ENCODE measurements at places on chromosomes 11 and 22.

GRCh38 chr11:93024369-93024768, 54.9 kb downstream of the MTNR1B start:
- DNase-seq = no peak

- DNase-seq = peak; percentile 73
These were observed 21.7 kb downstream of the WNT11 start for GRCh38 chr11:76184551-76184993.

DNA sequence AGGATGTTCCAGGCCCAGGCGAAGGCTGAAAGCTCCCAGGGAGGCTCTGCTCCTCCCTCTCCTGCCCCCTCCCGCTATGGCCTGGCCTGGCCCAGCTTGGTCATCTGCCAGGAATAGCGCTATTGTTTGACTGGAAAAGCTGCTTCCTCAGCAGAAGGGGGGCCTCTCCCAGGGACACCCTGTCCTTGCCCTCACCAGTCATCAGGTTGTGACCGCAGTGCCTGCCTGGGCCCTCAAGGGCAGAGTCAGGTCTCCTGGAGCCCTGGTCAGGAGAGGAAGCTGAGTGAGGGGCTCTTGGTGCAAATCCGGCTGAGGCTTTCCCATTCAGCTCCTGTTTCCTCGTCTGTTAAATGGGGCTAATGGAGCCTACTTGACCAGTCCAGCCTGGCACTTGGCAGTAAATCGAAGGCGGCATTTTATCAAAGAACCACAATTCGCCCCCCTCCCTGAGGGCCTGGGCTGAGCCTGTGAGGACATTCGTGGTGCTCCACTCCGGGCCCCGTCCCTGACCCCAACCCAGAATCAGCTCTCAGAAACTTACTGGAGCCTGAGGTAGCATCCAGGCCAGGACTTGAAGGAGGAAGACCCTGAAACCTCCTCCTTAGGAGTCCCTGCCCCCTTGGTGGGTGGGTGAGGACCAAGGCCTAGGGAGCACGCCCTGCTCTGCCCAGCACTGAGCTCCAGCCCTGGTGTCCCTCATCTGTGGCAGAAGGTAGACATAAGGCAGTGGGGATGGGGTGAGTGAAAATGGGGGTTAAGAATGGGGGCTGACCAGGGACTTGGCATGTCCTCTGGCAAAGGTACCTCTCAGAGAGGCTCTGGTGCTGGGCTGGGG, 2.0 kb upstream of the CASTOR1 start:
- DNase-seq = no peak

GRCh38 chr11:104033134-104033533, 3.3 kb upstream of the DDI1 start:
- peak; percentile 88 for DNase-seq

GRCh38 chr11:26578998-26579661, 7.1 kb upstream of the MUC15 start:
- DNase-seq = peak; percentile 31

GRCh38 chr22:40300884-40301672, 45.2 kb upstream of the ADSL start:
- no peak for DNase-seq

GRCh38 chr11:44340656-44341055, 30.7 kb upstream of the ALX4 start:
- DNase-seq = no peak

DNA sequence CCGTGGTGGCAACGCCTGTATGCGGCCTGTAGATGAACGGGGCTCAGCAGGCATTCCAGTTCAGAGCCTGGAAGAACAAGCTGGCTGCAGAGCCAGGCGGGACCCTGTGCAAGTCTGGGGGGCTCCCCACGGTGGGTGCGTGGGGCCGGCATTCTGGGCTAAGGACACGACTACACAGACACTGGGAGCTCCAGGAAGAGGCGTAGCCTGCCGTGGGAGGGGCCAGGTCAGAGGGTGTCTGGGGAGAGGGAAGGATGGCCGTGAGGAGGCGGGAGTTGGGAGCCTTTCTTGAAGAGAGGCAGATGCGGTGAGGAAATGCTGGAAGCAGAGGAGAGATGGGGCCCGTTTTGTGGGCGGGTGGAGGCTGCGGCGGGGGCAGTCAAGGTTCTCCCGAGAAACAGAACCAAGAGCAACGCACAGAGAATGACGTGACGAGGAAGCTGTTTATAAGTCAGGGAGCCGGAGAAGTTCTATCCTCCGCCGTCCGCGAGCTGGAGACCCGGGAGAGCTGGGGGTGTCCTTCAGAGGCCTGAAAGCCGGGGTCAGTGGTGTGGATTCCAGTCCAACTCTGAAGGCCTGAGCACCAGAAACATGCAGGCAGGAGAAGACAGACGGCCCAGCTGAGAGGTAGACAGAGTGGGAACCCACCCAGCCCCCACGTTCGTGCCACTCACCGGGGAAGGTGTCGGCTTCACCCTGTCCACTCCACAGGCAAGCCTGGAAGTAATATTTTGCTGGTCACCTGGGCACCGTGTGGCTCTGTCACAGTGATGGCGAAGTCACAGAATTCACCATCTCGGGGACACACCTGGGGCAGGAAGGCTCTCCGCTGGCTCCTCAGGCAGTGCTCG, 529.6 kb downstream of the BRD1 start:
- no peak for DNase-seq

GRCh38 chr11:7635137-7635536, 38.2 kb downstream of the CYB5R2 start:
- DNase-seq = no peak

DNA sequence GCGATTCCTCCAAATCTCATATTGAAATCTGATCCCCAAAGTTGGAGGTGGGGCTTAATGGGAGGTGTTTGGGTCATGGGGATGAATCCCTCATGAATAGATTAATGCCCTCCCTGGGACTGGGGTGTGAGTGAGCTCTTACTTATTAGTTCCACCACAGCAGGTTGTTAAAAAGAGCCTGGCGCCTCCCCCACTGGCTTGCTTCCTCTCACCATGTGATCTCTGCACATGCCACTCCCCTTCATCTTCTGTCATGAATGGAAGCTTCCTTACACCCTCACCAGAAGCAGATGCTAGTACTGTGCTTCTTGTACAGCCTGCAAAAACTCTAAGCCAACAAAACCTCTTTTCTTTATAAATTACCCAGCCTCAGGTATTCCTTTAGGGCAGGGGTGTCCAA, 8.8 kb downstream of the RRAS2 start:
- DNase-seq = no peak

DNA sequence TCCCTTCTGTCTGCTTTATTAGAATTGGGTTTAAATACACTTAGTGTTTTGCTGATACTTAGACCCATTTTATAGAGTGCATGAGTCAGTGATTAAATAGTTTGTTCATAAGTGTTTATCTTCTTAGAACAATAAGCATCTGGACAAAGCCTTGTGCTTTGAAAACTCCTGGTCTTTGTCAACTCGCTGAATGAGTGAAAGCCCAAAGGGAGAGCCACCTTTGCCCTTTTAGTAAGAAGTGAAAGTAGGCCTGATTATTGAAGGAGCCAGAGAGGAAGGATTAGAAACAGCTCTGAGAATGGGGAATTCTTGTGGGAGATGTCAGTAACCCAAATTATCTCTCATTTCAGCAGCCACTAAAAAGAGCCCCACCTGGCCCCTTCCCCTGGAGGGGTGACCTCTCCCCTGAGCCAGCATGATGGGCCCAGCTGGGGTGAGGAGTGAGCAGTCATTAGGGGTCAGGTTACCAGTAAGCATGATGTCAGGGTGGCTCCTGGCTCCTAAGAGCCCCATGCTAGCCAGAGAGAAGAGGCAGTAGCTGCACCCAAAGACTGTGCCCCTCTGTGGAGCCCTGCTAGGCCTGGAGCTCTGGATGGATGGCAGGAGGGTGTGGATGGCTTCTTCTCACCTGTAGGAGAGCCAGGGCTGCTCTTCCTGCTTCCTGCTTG, 125.1 kb upstream of the E2F8 start:
- peak; percentile 39 for DNase-seq

- DNase-seq = no peak
These were observed 50.9 kb downstream of the APOL1 start for GRCh38 chr22:36303874-36304273.

GRCh38 chr11:35317253-35317652, 102.1 kb downstream of the SLC1A2 start:
- DNase-seq = no peak

DNA sequence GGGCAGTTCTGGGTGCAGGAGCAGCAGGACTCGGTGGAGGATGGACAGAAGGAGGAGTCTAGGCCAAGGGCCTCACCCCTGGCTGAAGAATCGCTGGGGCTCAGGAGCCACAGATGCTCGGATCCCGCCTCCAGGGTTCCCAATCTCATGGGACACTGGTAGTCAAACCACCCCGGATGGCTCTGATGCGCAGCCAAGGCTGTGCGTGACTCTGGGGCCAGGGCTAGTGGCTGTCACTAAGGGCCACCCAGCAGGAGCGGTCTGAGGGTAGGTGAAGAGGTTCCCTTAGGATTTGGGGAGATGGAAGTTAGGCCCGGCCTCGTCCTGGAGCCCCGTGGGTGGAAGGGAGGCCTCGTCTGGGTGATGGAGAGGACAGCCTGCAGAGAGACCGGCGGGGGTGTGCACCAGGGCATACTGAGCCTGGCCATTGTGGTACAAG, 300.6 kb downstream of the TBC1D22A start:
- no peak for DNase-seq

DNA sequence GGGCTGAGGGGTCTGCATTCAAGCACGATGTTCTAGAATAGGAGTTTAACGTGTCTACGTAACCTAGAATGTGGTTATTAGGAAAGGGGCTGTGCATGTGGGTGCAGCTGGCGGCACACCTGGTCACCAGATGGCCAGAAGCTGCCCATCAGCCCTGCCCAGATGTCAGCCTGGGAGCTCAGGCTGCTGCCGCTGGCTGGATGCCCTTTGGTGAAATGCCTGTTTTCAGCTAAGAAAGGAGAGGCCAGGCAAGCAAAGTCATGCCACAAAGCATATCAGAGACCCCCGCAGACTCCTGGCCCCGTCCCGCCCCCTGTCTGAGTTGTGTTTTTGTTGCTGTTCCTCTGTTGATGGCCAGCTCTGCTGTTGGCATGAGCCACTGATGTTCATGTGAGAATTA, 11.3 kb upstream of the ADORA2A start:
- no peak for DNase-seq

- no peak for DNase-seq
These were observed 45.2 kb downstream of the LRP5 start for GRCh38 chr11:68357568-68357967.

DNA sequence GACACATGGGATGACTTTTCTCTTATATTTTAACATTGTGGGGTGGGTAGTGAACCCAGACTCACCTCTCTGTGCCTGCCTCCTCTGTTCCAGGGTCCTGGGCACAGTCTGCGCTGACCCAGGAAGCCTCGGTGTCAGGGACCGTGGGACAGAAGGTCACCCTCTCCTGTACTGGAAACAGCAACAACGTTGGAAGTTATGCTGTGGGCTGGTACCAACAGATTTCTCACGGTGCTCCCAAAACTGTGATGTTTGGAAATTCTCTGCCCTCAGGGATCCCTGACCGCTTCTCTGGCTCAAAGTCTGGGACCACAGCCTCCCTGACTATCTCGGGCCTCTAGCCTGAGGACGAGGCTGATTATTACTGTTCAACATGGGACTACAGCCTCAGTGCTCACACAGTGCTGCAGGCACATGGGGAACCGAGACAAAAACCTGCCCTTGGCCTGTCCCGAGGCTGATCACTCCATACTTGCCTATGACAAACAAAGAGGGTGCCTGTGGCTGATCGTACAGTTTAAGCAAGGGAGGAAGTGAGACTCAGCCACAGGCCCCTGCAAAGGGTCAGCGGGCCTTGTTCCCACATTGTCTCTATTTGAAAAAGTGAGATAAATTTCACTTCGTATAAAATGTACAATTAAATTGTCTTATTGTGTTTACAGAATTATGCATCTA, 43.7 kb upstream of the TOP3B start:
- DNase-seq = no peak

DNA sequence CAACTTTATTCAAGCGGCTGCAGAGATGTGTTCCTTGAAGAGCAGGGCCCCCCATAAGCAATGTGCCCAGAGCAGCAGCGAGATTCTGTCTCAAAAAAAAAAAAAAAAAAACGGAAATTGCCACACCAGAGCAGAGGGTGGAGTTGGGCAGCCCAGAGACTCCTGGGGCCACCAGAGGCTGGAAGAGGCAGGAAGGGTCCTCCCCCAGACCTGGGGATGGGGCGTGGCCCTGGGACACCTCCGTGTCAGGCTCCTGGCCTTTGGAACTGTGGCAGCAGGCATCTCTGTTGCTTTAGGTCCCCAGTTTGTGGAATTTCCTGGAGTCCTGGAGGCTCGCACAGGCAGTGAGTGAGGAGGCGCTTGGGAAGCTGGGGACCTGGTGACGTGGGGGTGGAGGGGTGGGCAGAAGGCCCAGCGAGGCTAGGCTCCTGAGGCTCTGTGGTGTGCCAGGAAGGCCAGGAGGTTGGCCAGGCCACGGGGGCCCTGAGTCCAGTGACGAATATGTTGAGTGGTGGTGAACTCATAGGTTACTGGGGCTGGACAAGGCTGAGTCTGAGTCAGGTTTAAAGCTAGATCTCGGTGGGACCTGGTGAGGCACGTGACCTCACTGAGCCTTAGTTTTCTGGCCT, 735.6 kb downstream of the BRD1 start:
- no peak for DNase-seq

DNA sequence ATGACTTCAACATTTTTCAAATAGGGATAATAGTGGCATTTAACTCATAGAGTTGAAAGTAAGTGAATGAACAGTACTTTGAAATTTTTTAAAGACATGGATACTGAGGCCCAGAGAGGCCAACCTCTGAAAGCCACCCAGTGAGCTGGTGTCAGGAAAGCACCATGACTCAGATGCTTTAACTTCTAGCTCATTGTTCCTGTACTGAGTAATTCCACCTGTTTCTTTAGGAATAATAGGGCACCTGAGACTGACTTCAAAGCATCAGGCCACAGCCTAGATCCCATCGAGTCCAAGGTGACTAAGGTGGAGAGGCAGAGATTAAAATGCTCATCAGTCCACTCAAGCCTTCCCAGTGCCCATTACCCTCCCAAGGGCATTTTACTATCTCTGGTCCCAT, 491.8 kb upstream of the TENM4 start:
- DNase-seq = no peak

DNA sequence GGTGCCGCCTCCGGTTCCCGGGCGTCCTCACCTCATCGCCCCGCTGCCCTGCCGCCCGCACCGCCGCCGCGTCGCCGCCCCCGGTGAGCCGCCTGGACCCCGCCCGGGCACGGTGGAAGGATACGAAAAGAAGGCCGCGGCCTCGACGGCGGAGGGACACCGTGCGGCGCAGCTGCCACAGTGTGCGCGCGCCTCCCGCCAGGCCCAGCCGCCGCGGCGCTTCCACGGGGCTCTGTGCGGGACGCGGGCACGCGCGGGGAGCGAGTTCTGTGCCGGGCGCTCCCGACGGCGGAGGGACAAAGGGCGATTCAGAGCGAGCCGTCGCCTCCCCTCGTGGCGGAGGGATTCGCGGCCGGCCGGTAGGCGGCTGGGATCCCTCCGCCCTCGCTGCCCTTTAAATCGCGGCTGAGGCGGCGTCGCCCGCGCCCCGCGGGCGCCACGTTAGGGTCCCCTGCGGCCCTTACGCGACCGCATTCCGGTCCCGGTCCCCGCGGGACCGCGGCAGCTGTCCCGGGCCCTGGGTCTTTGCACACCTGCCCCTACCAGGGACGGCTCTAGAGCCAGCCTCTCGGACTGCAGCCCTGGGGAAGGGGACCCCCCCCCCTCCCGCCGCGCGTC, 568 bp upstream of the KMT5B start:
- DNase-seq = peak; percentile 97
